K562 (cell line): ENCODE measurements at places on chromosomes 2 and 18. TPM values are rescaled to one million over a fixed set of nuclear protein-coding genes. Genes with fewer than 3 reads are reported as not detected.
A peak's percentile ranks its signal among the peaks of the same experiment; 100 is the strongest.

Gene PRKAG3
- polyA plus RNA-seq, result not detected in 2 replicates

Gene ANKRD53
- polyA plus RNA-seq, result not detected in 2 replicates

Gene MPHOSPH10
- 74.8 and 83.7 TPM in 2 replicates for polyA plus RNA-seq

Gene MOB1A
- 46.7 and 57.3 TPM in 2 replicates for polyA plus RNA-seq

DNA sequence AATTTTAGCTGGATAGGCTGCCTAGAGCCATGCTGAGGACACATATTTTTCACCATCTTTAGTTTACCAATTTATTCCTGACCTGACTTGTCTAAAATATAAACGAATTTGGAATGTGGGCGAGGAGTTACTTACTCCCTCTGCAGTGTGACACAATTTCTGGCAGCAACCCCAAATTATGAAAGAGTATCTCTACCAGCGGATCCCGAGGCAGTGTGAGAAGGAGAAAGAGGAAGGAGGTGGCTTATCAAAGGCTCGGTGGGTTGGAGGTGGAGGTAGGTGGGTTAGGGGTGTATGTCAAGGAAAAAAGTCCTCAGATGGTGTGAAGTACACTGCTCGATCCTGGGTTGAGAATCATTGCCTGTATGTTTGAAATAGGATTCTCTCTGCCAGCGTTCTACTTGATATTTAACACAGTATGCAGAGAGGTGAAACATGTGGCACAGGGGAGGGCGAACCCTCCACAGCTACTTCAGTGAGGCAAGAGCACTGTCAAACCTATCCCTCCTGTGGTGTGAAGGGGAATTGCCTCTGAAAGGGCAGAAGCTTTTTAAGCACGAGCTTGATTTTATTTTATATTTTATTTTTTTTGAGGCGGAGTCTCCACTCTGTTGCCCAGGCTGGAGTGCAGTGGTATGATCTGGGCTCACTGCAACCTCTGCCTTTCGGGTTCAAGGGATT, 76.0 kb downstream of the RFTN2 start:
- DNase-seq, result peak; percentile 12

- DNase-seq, result no peak
These were observed 109.8 kb downstream of the DSEL start for GRCh38 chr18:67406714-67407113.

DNA sequence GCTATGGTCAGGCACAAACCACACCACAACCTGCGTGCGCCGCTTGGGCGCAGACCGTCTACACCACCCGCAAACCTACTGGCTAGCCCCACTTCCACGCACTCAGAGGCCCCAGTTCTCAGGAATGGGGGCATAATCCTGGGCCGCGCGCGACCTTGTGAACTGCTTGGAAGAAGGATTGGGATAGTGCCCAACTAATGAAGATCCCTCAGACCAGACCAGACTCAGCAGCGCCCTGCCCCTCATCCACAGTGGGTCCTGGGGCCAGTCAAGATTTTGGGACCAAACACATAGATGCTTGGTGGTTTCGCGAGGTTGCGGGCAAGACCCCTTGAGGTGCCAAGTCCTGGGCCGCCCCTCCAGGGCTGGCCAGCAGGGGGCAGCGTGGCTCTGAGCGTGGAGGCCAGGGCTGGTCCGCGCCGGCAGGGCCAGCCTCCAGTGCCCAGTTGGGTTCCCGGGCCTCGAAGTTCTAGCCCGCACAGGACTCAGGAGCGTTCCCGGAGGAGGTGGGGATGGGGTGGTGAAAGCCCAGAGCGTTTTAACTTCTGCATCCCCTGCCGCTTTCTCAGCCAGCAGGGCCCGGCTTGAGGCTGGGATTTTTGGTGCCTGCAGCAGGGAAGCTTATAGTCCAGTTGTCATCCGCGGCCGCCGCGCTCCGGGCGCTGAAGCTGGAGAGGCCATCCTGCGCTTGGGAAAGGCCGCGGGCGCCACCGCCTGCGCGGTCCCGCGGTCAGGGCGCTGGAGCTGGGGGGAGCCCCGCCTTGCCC, 8.3 kb downstream of the OSR1 start:
- DNase-seq, result peak; percentile 64

GRCh38 chr18:47932190-47932589, 1.7 kb upstream of the SMAD2 start:
- no peak for DNase-seq

DNA sequence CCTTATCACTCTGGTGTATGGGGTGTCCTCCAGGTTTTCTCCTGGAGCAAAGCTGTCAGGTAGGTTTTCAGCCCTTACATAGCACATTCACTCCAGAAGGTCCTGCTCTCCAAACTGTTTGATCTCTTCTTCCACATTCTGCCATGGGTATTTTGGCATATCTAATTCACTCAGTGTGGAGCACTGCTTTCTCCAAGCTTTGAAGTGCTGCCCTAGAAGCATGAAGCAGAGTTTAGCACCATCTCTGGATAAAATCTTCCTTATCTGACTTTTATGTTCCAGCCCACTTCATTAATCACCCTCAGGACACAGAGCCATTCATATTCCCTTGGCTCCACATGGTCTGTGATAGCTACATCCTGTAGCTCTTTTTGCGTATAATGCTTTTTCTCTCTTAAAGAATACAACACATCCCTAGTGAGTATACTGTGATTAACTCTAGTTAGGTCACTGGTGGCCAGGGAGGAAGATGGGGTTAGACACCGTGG, 56.7 kb upstream of the ARHGAP28 start:
- DNase-seq, result no peak

DNA sequence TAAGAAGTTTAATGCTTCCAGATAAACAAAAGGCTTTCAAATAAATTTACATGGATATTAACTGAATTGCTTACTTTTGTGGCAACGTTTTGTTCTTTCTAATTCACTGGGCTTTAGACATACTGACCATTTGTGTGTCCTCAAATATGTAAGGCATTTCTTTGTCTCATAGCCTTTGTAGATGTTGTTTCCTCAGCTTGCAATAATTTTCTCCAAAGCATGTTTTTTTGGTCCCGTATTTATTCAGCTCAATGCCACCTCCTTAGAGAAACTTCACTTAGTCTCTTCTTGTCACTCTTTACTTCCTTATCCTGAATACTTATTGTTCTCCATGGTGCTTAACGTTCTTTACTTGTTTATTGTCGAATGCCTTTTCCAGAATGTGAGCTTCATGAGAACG, 98.5 kb downstream of the NUP35 start:
- DNase-seq, result no peak

GRCh38 chr2:132489150-132489549, 72.5 kb downstream of the GPR39 start:
- DNase-seq, result no peak

DNA sequence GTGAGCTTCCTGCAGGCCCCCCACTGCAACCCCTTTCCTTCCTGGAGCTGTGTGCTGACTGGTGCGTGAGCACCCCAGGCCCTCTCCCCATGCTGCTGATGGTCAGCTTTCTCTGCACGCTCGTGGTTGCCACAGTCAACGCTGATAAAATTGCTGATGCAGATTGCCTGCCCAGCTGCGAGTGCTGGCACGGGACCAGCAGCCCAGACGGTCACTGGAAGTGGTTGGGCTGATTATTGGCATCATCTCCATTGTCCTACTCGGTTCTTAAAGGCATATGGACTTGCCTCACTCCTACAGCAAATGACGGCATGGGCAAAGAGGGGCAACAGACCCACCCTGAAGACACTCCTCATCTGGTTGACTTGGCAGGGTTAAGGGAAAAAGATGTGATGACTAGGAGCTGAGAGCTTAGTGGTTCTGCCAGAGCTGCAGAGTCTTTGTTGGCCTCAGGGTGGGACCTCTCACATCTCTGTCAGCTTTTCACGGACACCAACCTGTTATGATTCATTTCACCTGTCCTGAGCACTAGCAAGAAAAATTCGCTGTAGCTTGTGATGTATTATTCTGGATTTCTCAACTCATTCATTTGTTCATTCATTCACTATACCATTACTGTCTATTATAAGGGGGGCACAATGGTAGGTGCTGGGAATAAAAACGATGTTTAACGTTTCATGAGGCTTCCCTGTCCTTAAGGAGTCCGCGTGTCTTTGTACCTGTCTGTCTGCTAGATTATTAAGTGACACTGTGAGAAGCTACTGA, 38.4 kb downstream of the PAX8 start:
- DNase-seq, result no peak

DNA sequence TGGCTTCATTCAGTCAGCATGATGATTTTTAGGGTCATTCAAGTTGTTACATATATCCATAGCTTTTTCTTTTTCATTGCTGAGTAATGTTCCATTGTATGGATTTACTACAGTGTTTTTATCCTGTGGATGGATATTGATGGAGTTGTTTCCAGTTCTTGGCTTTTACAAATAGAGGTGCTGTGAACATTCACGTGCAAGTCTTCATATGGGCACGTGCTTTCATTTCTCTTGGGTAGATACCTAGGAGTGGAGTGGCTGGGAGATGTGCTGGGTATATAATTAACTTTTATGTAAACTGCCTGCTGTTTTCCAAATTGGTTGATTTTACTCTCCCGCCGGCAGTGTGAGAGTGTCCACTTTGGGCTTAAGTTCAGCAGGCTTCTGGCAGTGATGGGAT, 16.5 kb downstream of the AGAP1 start:
- no peak for DNase-seq

DNA sequence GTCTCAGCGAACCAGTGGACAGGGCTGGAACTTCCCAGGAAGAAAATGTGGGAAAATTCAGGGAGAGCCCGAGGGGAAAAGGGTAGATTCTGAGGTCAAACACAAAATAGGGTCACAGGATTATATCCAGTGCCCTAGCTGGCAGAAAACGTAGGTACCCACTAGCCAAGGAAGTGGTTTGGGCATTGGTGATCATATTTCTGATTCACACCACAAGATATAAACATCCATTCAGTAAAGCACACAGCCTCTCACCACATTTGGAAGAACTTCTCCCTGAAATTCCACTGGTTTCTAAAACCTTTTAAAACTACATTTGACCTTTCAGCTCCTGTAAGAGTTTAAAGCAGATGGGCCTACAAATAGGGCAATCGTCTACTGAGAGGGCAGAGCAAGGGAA, 186.9 kb downstream of the TTC32 start:
- DNase-seq, result no peak

DNA sequence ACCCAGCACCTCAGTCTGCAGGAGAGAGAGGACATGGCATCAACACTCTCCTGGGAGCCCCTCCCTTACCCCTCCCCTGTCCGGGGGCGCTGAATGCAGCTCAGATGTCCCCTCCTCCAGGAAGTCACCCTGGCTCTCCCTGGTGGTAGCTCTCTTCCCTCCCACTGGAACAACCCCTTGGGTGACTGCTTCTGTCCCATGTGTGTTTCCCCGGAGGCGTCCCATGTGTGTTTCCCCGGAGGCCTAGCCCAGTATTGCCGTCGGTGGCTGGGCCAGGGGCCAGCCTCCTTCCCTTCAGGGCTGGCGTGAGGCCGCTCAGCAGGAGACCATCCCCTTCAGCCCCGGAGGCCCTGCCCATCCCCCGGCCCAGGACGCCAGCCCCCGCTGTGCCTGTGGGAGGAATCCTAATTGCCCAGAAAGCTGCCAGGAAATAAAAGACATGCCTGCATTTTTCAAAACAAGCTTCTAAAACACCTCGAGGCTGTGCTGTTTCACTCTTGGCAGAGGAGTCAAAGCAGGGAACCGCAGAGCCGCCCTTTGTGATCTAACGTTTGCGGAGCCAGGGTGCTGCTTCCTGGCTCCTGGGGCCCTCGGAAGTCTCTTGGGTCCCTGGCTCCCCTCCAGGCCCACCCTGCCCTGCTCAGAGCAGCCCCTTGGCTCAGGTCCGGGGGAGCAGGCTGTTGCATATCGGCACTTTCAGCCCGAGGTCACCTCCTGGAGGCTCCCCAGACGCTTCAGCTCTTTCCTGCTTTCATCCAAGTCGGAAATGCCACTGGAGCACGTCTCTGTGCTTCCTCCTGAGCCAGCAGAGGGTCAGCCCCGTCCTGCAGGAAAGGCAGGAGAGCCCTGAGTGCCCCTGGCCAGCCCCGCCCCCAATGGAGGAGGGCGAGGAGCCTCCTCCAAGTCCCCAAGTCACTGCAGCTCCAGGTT, 11.4 kb downstream of the SNED1 start:
- DNase-seq, result no peak

- no peak for DNase-seq
These were observed 264.8 kb downstream of the C1D start for GRCh38 chr2:67797801-67798540.

- DNase-seq, result peak; percentile 78
These were observed at the start of gene MTA3 for GRCh38 chr2:42568401-42569115. TSS of gene MTA3 (plus strand) at chr2:42568632. CDS start at chr2:42568746, 114 bp downstream.

DNA sequence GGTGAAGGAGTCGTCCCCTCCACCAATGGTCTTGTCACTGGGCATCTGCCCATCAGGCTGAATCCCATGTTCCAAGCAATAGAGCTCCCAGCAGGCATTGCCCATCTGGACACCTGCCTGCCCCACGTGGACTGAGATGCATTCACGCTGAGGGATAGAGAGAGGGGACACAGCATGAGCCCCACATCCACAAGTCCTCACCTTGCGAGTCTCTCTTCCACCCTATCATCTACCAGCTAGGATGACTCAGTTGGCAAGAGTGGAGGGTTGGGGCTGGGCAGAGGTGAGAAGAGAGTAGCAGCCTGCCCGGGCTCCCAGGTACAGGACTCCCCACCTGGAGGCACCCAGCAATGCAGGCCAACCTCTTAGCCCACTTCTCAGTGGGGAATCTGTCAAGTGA, 959 bp upstream of the TUBA4B start:
- DNase-seq, result no peak

- DNase-seq, result peak; percentile 89
These were observed 88.2 kb downstream of the PLB1 start for GRCh38 chr2:28583899-28584553.

DNA sequence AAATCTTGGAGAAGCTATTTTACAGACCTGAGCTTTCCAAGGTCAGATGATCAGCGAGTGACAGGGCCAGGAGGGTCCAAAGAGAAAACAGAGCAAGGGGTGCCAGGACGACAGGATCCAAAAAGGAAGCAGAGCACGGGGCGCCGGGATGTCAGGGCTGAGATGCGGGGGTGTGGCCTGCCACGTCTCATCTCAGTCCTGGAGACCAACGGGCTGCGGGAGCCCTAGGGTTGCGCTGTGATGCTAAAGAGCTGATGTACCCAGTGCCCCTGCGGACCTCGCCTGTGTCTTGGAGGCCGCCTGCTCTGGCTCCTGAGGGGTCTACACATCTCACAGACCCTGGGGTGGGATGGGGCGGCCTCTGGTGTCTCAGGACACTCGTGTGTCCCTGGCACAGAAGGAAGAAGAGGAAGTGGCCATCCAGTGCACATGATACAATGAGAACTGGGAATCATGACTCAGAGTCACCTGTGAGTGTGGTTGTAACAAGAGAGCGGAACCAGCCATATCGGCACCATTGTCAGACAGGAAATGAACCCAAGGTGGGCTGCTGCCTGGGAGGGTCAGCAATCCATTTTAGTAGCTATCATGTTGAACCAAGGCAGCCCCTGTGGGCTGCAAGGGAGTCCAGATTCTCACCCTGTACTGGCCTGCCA, 97.8 kb downstream of the MYT1L start:
- no peak for DNase-seq

GRCh38 chr2:145744541-145745386, 1224.8 kb upstream of the ZEB2 start:
- peak; percentile 29 for DNase-seq
